Dermis blood vessel endothelial cell (primary cell): ENCODE measurements at places on chromosomes 12 and 14. TPM values are rescaled to one million over a fixed set of nuclear protein-coding genes. Genes with fewer than 3 reads are reported as not detected.

The OR6C1 gene
- not detected in 2 replicates for total RNA-seq

The STXBP6 gene
- total RNA-seq, result 4.9 and 18.9 TPM in 2 replicates

The KRT83 gene
- not detected in 2 replicates for total RNA-seq

The DNAH10 gene
- total RNA-seq, result under 0.01 TPM in 1 of 2 replicates, not detected in the other

The DLK1 gene
- total RNA-seq, result not detected in 2 replicates

The CLEC9A gene
- total RNA-seq, result not detected in 2 replicates

The LTB4R gene
- total RNA-seq, result 3.5 and 3.6 TPM in 2 replicates

The SPTB gene
- total RNA-seq, result under 0.01 and 0.05 TPM in 2 replicates

The CD163 gene
- not detected in 2 replicates for total RNA-seq

The CDK2 gene
- total RNA-seq, result 20.8 and 35.0 TPM in 2 replicates

The AP4S1 gene
- 6.8 TPM in 2 replicates for total RNA-seq

The EXOC5 gene
- total RNA-seq, result 78.6 and 120 TPM in 2 replicates

The PRB2 gene
- not detected in 2 replicates for total RNA-seq

The BCDIN3D gene
- 2.8 and 4.3 TPM in 2 replicates for total RNA-seq

The AICDA gene
- not detected in 2 replicates for total RNA-seq

The NOS1 gene
- total RNA-seq, result not detected in 2 replicates

The MYF5 gene
- not detected in 2 replicates for total RNA-seq

The PELI2 gene
- 12.4 and 25.5 TPM in 2 replicates for total RNA-seq

The GTF2H3 gene
- 38.5 and 50.7 TPM in 2 replicates for total RNA-seq

The GOLGA3 gene
- 101 and 139 TPM in 2 replicates for total RNA-seq

The RNASE7 gene
- not detected in 2 replicates for total RNA-seq

The RD3L gene
- not detected in 2 replicates for total RNA-seq

The STAB2 gene
- 3.7 and 4.6 TPM in 2 replicates for total RNA-seq

The POTEM gene
- total RNA-seq, result not detected in 2 replicates

The RNF212B gene
- not detected in 2 replicates for total RNA-seq

The ANKRD33 gene
- total RNA-seq, result 0.19 TPM in 1 of 2 replicates, not detected in the other

The SDR9C7 gene
- not detected in 2 replicates for total RNA-seq

The JAG2 gene
- total RNA-seq, result 72.5 and 76.1 TPM in 2 replicates

The TMCC3 gene
- 27.8 and 34.5 TPM in 2 replicates for total RNA-seq
